HuH-7.5 (cell line): ENCODE measurements at places on chromosomes 16 and 17.

DNA sequence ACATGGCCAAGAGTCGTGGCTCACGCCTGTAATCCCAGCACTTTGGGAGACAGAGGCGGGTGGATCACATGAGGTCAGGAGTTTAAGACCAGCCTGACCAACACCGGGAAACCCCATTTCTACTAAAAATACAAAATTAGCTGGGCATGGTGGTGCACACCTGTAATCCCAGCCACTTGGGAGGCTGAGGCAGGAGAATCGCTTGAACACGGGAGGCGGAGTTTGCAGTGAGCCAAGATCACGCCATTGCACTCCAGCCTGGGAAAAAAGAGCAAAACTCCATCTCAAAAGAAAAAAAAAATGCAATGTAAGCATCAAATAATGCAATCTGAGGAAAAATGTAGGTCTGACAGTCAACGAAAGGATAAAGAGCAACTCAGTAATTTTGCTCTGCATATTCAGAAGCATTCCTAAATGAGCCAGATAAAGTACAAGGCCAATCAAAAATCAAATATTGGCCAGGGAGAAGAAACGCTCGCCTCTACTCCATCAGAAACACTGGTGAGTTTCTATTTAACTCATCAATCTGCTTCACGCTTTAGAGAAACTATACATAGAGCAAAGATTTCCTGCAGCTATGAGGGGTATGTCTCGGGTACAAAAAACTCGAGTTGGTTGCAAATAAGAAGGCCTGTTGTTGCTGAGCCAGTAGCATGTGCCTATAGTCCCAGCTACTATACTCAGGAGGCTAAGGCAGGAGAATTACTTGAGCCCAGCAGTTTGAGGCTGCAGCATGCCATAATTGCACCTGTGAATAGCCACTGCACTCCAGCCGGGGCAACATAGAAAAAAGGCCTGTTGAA, 3.7 kb downstream of the TXNDC11 start:
- no peak for DNase-seq

DNA sequence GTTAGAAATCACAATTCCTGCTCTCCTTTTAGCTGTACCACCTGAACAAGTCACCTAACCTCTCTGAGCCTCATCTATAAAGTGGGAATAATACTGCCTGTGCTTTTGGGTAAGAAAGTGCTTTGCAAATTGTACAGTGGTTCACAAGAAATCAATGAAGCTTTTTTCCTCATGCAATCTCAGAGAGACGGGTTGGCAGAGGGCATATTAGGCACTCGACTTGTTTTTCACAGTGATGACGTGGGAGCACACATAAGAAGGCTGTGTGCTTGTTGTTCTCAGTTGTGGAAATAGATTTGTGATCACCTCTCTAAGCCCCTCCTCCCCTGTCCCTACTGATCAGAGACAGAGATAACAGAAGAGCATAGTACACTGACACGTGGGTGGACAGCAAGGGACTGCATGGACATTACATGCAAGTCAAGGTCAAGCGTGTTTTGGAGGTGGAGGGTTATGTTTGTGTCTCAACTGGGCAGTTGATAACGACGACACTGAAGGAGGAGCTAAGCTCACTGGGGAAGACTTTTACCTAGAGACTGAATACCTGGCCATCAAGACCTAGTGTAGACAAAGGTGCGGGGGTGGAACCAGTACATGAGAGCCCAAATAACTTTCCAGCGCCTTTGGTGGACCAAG, 1.7 kb upstream of the GPT2 start:
- DNase-seq, result no peak

DNA sequence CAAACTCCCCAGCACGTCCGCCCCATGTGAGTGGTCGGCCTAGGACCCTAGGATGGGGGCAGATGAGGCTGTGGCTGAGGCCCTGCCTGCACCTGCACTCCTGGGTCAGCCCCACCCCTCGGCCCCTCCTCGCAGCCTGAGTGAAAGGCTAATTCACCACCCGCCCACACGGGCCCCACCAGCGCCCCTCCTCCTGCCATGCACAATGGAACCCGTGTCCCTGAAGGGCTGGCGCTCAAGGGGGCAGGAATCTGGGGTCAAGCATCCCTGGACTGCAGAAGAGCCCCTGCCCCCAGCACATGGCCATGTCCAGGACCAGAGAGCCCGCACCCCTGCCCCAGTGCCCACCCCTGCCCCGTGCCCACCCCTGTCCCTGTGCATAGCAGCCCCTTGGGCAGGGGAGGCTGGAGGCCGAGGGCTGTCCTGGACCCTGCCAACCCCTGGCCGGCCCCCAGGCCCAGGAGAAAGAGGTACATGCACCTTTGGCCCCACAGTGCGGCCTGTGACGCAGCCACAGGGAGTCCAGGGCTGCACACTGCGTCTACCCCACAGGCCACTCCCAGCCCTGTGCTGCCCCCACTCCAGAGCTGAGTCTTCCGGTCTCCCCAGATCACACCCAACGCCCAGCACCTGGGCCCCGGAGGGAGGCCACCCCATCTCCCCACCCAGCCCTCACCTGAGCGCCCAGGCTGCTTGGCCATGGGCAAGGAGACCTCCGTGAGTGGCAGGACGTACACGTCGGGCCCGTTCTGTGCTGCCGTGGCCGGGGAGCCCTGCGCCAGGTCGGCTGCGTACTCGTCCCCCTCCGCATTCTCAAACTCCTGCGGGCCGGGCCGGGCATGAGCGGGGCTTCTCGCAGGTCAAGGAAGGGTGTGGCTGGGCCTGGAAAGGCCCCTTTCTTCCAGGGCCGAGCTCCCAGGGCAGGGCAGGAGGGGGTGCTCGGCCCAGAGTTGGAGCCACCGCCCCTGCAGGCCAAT, 34.6 kb upstream of the PVALEF start:
- no peak for DNase-seq

DNA sequence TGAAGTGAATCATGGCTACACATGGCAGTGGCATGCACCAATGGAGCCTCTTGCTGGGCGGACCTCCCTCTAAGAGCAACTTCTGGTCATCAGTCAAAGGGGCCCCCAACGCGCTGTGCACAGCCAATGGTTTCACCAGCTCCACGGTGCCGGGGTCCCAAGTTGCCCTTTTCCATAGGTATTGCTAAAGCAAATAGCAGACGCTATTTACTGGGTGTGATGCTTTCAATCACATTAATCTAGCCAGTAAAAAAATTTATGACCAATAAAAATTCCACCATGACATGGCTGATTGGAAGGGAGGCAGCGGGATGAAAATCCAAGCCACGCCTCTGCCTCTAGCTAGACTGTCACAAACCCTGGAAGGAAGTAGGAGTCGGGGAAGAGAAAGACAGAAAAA, 680.3 kb upstream of the SOX9 start:
- DNase-seq, result no peak

DNA sequence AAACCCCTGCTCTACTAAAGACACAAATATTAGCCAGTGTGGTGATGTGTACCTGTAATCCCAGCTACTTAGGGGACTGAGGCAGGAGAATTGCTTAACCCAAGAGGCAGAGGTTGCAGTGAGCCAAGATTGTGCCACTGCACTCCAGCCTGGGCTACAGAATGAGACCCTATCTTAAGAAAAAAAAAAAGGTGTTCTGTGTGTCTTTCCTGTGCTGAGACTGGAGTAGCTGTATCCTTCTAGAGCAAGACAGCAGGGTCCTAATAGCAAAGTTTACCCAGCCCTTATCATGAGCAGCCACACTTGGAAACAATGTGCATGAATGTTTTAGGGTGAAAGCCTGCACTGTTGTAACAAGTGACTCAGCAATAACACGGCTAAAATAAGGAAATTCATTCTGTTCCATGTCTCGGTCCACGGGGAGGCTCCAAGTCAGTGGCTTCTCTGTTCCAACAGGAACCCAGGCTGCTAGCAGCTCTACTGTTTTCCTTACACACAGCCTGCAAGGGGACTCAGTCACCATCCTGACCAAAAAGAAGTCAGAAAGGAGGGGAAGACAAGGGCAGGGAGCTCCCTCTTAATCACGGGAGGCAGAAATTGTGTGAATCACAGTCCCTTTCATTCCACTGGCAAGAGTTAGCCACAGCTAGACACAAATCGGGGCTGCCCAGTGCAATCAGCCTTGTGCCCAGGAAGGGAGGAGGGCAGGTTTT, 7.1 kb upstream of the SLC5A11 start:
- no peak for DNase-seq
